ENCODE measurements at places on chromosomes 2 and 18.
A peak's percentile ranks its signal among the peaks of the same experiment; 100 is the strongest.

DNA sequence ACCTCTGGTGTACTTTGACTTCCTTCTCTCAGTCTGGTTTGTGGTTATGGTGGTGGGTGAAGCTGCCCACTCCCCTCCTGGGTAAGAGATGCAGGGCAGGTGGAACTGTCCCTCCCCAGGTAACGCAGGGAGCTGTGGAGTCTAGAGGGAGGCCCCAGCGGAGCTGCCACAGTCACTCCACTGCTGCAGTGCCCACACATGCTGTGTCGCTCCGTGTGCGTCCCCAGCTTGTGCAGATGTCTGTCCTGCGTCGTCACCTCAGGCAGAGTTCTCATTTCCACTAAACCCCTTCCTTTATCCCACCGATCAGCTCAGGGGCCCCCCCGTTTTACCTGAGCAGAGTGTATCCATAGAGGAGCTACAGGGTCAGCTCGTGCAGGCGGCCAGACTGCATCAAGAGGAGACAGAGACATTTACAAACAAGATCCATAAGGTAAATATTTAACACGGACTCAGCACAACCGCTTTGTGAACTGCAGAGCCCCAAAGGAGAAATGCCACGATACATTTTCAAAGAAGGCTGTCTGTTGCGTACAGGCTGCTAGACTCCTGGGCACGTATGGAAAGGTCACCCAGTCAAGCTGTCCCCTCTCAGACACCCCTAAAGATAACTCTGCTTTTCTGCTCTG is 87.4 kb downstream of the MTCL1 start:
- no peak for DNase-seq

DNA sequence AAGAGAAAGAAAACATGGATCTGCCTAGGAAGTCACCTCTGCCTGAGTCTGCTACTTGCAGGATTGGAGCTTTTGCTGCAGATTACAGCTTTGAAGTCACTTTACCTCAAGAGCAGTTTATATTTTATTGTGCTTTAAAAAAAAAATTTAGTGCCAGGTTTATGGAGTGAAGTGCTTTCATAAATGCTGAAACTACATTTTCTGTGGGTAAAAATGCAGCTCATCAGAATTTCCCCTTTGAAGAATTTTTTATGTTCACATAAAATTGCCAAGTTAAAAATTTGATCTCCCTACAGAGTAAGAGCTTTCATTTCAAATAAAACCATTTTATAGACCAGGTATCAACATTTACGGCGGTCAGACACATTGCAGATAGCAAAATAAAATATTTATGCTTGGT is 25.2 kb downstream of the BCL2L11 start:
- no peak for DNase-seq

GRCh38 chr2:157160111-157160510 is 97.4 kb upstream of the GALNT5 start:
- no peak for DNase-seq

DNA sequence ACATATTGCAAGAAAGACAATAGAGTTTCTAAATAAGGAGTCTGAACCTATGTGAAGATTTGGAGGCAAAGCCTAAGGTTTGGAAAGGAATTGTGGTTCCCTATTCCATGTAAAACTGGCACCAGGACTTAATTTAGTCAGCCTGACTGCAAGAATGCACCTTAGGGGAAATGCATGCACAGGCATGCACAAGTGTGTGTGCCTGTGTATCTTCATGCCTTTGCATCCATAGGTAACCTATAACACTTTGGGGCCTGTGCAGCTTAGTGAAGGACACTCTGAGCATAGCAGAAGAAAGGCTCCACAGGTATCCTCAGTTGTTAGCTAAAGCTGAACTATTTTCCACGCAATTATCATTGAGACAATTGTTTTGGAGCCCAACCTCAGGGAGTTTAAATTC is 73.4 kb downstream of the RPRM start:
- DNase-seq: no peak

GRCh38 chr2:170582751-170583463 is 132.2 kb upstream of the SP5 start:
- no peak for DNase-seq

DNA sequence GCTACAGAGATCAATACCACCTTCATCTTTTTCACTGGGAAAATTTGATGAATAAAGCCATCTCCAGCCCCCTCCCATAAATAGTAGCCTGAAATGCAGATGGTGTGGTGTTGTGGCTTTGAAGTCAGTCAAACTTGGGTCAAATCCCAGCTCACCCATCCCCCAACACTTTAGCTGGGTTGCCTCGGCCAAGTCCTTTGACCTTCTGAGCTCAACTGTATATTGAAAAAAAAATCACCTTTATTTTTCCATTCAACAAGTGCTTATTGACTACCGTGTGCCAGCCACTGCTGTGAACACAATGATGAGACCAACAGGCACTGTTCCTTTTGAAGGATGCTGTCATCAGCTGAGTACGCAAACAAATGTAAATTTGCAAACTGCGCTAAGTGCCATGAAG is 35.1 kb upstream of the NTSR2 start:
- DNase-seq: no peak

DNA sequence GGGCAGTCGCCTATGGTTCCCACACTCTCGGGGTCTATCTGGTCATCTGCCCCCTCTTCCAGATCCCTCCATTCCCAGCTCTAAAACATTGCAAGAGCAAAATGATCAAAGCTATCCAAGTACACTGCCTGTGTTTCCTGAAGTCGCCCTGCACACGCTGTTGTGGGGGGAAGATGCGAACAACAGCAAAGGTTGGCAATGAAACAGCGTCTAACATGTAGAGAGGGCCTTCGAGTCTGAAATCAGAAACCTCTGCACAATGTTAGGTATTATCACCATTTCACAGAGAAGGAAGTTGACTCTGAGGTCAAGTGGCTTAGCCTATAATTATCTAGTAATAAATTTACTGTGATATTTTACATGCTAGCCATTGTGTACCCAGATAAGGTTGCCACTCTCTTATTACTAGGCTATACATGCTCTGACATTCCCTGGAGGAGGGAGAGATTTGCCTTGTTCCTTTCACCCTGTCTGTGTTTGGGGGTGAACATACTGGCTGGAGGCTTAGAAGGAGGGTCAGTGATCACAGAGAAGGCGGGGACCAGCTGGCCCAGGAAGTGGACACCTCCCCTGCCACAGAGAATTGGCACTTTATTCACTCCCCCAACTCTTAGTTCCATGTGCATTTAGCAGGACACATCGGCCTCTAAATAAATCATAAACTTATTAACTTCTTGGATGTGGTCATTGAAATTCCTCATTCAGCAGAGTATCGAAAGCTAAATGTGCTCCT is 36.8 kb downstream of the KCTD1 start:
- no peak for DNase-seq

DNA sequence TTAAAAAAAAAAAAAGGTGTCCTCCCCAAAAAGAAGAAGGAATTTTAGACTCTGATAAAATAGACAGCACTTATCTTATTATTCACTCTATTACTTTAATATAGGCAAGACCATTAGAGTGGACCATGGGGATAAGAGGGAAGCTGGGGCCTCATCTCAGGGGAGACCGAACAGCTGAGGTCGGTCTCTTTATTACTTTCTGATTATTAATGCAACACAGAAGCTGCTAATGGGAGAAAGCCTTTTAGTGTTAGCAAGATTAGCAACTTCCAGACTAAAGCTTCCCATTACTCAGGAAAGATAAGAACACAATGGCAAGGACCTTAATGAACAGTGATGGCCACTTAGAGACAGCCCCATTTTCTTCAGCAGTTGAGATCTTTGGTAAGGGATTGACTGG is 135.5 kb downstream of the TMEFF2 start:
- no peak for DNase-seq

- DNase-seq: no peak
Measured at GRCh38 chr18:9513971-9514512, 38.7 kb downstream of the RALBP1 start.

GRCh38 chr2:97348841-97349240 is 235.9 kb downstream of the ANKRD36 start:
- no peak for DNase-seq

- no peak for DNase-seq
Measured at GRCh38 chr2:45248214-45248613, 239.0 kb upstream of the SIX2 start.

GRCh38 chr2:150812066-150812465 is 324.6 kb upstream of the RND3 start:
- DNase-seq: no peak

- DNase-seq: no peak
Measured at GRCh38 chr18:72965616-72966015, 97.8 kb upstream of the NETO1 start.

DNA sequence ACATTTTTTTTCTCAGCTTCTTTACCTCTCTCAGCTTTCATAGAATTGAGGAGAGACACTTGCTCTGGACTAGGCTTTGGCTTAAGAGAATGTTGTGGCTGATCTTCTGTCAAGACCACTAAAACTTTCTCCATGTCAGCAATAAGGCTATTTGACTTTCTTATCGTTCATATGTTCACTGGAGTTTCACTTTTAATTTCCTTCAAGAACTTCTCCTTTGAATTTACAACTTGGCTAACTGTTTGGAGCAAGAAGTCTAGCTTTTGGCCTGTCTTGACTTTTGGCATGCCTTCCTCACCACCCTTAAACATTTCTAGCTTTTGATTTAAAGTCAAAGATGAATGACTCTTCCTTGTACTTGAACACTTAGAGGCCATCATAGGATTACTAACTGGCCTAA is 104.4 kb upstream of the SLC39A10 start:
- DNase-seq: no peak

DNA sequence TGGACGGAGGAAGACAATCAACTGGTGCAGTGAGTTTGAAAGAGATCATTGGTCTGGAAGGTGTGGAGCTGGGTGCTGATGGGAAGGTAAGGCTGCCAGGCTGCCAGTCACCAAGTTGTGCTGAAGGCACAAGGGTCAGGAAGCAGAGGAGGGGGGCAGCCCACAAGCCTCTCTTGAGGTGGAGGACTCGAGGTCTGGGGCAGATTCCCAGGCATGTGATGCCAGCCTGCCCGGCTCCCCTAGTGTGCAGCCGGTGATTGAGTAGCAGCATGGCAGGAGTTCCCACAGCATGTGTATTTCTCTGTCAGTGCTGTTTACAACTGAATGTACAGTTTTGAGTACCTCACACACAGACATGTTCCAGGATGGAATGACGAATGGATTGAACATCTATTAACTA is 99.3 kb downstream of the CABLES1 start:
- DNase-seq: no peak

DNA sequence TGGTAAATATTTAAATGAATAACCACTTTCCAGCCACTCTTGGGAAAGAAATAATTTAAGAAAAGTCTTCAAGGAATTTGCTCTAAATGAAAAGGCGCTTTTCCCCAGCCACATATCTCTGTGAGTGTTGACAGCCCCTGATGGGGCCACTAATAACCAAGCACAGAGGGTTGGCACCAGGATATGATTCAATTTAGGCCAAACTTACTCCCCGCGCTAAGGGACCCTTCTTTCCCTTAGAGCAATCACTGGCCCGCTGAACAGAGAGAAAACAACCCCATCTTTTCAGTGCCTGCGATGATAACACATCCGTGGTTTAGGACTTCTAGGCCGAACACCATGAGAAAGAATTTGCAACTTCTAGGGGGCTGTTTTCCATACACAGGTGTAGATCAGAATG is 310.8 kb downstream of the EIPR1 start:
- no peak for DNase-seq

- no peak for DNase-seq
Measured at GRCh38 chr18:13241083-13241892, 22.7 kb downstream of the LDLRAD4 start.

- peak; percentile 3 for DNase-seq
Measured at GRCh38 chr2:49940626-49941025, 786.3 kb upstream of the FSHR start.

DNA sequence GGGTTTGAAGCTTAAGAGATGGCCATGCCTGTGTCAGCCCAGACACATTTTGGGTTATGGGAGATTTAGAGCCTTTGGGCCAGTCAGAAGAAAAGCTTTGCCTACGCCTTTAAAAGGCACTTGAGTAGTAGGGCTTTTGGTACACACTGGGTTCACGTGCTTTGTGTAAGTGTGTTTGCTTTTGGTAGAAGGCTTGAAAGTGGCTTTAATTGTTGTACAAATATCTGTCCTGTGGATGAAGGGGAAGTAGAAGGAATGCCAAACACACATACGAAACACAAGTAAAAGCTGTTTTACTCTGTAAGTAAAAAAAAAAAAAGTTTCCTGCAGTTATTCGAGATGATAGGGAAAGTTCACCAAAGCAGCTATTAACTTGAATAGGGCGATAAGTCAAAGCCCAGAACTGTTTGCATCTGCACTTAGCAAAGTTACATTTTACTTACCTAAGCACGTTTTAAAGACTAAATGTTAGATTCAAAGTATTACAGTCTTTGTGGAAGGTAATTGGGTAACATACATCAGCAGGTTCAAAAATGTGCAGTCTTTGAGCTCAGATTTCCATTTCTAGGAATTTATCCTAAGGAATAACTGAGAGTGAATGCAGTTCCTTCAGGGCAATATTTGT is 75.4 kb downstream of the STK25 start:
- no peak for DNase-seq

DNA sequence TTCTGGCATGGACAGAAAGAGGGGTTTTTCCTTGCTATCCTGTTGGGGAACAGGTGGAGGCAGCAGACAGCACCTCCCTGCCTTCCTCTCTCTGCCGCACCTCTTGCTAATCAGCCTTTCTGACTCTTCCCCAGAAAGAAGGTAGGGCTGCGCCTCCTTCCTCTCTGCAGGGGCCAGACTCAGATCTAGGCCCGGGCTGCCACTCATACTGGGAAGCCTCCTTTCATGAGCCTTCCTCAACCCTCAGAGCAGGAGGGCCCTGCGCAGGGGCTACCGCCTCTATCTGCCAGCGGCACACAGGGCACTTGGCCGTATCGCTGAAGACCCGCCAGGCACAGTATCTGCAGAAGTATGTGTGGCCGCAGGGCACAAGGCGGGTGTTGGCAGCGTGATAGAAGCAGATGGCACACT is 7.1 kb downstream of the NEURL3 start:
- no peak for DNase-seq

GRCh38 chr2:187050409-187050998 is 201.5 kb upstream of the ZSWIM2 start:
- DNase-seq: no peak

DNA sequence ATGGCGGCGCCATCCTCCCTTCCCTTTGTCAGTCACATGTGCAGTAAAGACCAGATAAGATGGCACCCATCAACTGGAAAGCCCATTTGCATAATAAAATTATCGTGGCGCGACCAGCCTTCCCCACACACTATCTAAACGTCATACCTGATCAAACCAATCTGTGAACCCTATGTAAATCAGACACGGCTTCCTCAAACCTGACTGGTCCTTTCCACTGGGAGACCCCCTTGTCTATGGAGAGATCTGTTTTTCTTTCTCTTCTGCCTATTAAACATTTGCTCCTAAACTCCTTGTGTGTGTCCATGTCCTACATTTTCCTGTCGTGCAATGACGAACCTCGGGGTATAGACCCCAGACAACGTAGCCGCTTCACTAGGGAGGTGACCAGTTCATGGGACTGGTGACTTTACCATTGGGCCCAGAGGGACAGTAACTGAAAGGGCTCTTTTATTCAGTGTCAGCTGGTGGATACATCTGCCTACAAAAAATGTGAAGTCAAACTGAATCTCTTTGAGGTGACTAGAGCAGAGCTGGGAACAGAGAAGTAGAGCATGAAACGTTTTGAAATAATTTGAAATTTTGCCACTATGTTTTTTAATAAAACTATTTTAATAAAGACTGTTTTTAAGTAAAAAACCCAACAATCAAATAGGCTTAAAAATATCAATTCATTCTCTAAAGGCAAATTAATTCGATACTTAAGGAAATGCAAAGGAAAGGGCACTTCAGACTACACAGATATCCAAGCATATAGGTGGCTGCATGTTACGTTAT is 87.5 kb downstream of the SOCS6 start:
- no peak for DNase-seq

- no peak for DNase-seq
Measured at GRCh38 chr2:105517814-105518705, 119.2 kb upstream of the FHL2 start.

GRCh38 chr18:80115035-80115434 is 6.0 kb downstream of the ADNP2 start:
- no peak for DNase-seq
